ENCODE measurements at places on chromosomes 7 and 10.

DNA sequence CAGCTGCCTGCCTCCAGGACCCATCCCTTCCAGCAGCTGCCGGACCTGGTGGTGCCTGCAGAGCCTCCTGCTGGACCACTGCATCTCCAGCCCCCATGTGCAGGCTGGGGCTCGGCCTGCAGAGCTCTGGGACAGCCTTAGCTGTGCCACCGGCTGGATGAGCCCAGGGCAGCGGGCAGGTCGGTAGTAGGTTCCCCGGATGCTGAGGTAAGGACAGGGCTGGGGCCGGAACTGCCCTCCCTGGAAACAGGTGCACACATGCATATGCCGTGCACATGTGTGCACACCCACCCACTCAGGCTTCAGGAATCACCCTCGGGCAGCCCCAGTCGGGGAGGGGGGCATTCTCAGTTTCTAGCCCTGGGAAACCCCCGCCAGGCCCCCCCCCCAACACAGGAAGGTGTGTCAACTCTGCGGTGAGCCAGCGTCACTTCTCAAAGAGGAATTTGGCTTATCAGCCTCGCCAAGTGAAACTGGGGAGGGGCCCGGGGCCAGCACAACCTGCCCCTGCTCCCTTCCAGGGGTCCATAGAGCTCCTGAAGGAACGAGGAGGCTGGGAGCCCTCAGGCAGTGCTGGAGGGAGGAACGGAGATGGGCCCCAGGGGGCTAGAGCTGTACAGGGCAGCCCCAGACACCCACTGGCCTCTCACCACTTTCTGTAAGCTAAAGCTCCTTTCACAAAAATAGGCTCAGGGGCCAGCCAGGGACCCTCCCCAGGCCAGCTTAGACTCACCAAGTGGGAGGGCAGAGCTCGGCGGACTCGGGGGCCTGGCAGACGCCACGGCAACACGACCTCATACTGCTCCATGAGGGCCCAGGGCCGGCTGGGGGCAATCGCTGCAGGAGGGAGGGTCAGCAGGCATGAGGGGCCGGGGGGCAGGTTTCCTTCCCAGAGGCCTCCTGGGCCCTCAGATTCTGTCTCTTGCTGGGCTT, 1.7 kb downstream of the ADAM8 start:
- peak; percentile 59 for DNase-seq

- peak; percentile 89 for DNase-seq
Measured at GRCh38 chr10:123402656-123403055, 248.5 kb downstream of the BUB3 start.

DNA sequence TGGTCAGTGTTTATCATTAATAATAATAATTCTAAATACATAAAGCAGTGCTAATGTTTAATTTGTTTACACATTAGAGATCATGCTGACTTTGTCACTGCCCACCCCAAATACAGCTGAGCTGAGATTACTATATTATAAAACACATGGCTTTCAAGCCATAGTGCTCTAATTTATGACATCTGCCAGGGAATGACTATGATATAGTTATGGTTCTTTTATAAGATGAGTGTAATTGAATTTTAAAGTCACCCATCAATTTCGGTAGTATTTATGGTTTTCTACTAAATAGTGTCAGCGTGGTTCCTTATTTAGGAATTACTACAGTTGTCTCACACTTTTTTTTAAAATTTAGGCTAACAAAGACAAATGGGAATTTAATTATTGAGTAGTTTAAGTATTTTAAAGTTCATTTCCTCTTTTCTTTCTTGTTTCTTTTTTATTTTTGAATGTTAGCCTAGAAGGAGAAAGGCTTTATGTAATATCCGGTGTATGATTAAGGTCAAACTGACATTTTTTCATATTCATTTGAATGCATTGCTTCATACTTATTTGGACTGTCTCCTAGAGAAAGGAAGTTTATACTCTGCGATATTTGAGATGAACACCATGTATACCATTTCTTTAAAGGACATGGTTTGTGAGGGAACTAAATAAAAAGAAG, 3.9 kb downstream of the CDK14 start:
- DNase-seq = peak; percentile 62

- DNase-seq = no peak
Measured at GRCh38 chr7:100879685-100880261, 4.9 kb downstream of the SRRT start.

GRCh38 chr7:152014722-152015121, 10.8 kb upstream of the GALNT11 start:
- DNase-seq = no peak

GRCh38 chr7:12111422-12112405, 99.4 kb upstream of the TMEM106B start:
- no peak for DNase-seq

- no peak for DNase-seq
Measured at GRCh38 chr10:30828680-30829079, 199.1 kb upstream of the LYZL2 start.

GRCh38 chr10:30215623-30216022, 133.5 kb downstream of the MTPAP start:
- no peak for DNase-seq

DNA sequence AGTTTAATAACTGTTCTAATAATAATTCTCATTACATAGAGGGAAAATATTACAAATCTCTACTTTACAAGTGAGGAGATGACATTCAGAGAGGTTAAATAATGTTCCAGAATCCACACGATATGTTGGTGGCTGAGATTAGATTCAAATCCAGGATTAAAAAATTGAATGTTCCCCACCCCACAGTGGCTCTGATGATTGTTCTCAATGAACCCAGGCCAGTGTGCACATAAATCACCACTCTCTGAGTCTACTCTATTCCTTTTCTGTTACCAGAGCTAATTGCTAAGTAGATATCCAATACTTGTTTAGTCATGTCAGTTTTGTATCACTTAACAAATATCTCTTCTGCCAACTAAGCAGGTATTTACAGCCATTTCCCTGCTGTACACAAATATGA, 281.0 kb downstream of the ABCA13 start:
- no peak for DNase-seq

GRCh38 chr10:118870467-118871243, 115.9 kb upstream of the CACUL1 start:
- DNase-seq = no peak

DNA sequence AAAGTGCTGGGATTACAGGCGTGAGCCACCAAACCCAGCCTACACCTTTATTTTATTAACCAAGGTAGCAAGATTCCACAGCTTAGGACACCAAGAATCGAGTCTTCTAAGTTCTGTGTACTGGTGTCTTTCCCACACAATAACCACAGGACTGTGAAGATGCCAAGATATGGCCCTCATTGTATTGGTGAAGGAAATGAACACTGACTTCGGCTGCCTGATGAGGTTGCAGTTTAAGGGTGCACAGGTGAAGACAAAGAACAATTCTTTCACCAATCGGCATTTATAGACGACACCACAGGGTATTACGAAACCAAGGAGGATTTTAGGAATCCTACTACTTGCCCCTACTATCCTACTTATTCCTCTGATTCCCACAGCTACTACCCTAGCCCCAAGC, 47.5 kb upstream of the SVOPL start:
- no peak for DNase-seq

DNA sequence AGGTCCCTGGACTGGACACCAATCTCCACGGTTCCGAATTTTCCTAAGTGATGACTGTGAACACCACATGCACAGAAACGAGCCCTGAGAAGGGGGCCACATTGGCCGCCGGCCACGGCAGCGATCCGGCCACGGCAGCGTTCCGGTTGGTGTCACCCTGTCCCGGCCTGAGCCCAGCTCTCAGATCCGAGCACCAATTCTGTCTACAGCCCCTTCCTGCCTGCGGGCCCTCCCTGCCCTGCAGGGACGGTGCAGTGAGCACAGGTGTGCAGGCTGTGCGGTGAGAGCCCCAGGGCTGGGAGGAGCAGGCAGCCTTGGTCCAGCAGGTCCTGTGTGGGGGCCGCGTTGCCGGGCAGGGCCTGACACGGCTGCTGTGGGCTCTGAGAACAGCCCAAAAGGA, 29.7 kb upstream of the GPR146 start:
- DNase-seq = no peak

DNA sequence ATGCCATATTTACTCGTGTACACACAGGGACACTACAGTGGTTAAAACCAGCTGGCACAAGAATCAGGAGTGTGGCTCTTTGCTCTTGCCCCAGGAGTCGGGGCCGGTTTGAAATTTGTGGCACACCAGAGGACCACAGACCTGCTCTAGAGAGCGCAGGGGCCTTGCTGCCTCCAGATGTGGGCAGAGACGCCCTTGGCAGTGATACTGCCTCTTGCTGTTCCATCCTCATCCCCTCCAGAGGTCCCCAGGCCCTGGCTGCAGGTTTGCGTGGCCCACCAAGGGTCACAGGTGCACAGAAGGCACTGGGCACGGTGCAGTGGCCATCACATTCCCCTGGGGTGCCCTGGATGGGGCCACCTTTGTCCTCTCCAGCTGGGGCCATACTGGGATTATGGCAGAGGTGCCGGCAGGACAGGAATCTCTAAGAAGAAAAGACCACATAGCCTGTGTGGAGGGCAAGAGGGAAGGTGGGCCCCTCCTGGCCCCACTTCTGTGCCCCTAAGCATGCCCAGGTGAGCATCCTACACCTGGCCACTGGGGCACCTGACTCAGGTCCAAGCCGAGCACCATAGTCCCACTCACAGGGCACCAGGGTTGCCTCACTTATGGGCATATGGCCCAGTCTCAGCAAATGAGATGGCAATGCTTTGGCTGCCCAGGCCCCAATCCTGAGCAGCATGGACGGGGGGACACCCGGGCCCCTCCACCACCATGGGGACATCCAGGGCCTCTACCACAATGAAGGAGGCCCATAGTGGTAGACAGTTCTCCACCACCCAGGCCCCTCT, 45.6 kb downstream of the FOXL3 start:
- DNase-seq = no peak

DNA sequence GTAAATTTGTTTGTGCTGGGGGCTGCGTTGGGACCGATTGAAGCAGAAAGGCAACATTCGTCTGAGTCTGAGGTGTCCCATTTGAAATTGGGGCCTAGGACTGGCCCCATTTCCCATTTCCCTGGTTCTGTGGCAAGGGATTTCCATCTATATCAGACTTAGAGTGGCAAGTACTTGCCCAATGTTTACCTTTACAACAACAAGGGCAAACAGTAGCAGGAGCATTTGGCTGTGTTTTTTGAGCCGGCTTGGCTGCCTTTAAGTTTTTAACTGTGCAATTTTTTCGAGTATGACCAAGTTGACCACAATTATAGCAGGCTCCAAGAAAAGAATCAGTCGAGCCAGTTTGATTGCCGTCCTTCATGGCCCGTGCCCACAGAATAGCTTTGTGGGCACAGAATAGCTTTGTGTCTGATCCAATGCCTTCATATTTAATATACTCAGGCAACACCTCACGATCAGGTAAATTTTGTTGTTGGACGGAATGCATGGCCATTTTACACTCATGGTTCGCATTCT, 4.7 kb upstream of the CYP17A1 start:
- DNase-seq = no peak

Data from NAMALWA (cell line).